ENCODE measurements at places on chromosomes 6 and 20. TPM values are rescaled to one million over a fixed set of nuclear protein-coding genes. Genes with fewer than 3 reads are reported as not detected.

ACTL10 gene
- 6.6 TPM for polyA plus RNA-seq

UTRN gene
- polyA plus RNA-seq, result 96.8 TPM

MCCD1 gene
- polyA plus RNA-seq, result not detected

NR2E1 gene
- not detected for polyA plus RNA-seq

MROH8 gene
- 2.6 TPM for polyA plus RNA-seq

PRDM13 gene
- polyA plus RNA-seq, result 0.14 TPM

HCK gene
- polyA plus RNA-seq, result not detected

RGL2 gene
- 10.4 TPM for polyA plus RNA-seq

CYP24A1 gene
- 0.40 TPM for polyA plus RNA-seq

GGTLC1 gene
- not detected for polyA plus RNA-seq

PXDC1 gene
- polyA plus RNA-seq, result not detected

ATXN1 gene
- 20.0 TPM for polyA plus RNA-seq

DLK2 gene
- 1.4 TPM for polyA plus RNA-seq

CFB gene
- 0.83 TPM for polyA plus RNA-seq

TIAM2 gene
- 1.1 TPM for polyA plus RNA-seq

EPPIN gene
- not detected for polyA plus RNA-seq

RIPOR3 gene
- 1.8 TPM for polyA plus RNA-seq

TRIM10 gene
- polyA plus RNA-seq, result not detected

SLC22A7 gene
- not detected for polyA plus RNA-seq

MAP7 gene
- polyA plus RNA-seq, result 0.52 TPM

CEP250 gene
- 17.2 TPM for polyA plus RNA-seq

ZNF831 gene
- 12.1 TPM for polyA plus RNA-seq

LTB gene
- 1,182 TPM for polyA plus RNA-seq

NKAIN4 gene
- polyA plus RNA-seq, result not detected

PXT1 gene
- not detected for polyA plus RNA-seq

MOXD1 gene
- polyA plus RNA-seq, result 0.25 TPM

TGM3 gene
- not detected for polyA plus RNA-seq
